ENCODE measurements at places on chromosomes 4 and X.

DNA sequence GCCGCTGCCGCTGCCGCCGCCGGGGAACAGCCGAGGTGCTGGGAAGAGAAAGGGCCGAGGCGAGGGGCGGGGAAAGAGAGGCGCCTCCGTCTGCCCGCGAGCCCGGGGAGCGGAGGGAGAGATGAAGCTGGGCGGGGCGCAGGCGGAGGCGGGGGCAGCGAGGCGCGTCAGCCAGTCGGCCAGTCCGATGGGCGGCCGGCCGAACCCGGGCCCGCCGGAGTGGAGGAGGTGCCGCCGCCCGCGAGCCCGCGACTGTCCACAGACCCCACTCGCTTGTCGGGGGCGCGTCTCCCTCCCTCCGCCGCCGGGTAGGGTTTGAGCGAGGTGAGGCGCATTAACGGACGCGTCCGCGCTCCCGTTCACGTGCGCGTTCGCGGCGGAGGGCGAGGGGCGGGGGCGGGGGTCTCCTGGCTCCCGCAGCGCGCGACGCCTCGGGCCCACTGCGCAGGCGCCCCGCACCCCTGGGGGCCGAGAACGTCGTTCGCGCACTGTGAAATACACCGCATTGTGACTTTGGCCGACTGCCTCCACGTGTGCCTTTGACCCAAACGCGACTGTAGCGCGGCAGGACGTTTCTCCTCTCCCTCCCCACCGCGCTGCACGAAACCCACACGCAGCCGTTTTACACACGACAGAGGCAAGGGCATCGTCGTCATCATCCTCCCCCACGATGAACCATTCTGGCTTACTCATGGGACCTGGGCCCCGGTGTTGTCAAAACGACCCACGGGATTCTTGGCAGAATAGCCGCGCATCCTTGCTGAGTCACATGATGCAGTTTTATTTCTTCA lies at the start of gene NUDT11:
Gene NUDT11 (minus strand): TSS at position 92 of the 791 bp plus-strand sequence. CDS start 148 bp downstream, outside the sequence.
- DNase-seq: no peak

- no peak for DNase-seq
Observed at GRCh38 chr4:26987191-26987590, 126.5 kb downstream of the STIM2 start.

GRCh38 chrX:17829566-17829965 lies 31.5 kb downstream of the RAI2 start:
- DNase-seq: no peak

DNA sequence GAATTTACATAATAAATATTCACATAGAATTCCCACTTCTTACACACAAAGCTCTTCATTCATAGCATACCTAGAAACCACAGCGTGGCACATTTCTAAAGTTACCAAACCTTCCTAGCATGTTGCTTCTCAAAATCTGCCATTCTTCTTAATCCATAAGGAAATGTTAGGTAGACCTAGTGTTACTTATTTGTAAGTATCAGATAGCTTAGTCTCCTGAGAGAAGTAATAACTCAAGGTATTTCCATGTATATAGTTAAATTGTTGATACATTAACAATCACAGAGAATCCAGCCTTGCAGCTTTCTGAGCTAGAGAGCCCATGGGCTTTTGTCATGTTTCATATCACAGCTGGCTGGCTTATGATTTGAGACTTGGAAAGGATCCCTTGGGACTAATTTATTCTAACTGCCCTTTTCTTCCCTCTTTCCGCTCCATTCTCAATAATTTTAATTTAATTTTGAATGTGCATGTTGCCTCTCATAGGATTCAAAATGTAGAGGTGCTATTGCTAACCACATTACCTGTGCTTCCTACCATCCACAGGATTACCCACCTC lies 17.6 kb downstream of the SH3RF1 start:
- DNase-seq: no peak

DNA sequence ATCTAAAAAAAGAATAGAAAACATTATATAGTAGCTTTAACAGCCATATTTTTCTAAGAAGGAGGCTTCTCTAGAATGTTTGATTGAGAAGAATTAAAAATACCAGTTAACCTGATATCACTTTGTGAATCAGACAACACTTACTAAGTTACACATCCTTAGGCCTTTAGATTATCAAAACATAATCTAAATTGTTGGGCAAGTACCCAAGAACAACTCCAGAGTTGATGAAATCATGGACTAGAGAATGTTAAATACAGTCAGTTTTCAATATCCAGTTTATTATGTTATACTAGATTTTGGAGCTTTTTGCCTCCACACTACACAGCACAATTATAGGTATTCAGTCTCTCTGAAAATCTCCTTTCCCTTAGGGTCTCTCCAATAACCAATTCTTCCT lies 39.6 kb downstream of the ARL13A start:
- DNase-seq: no peak

GRCh38 chrX:131565909-131566308 lies 22.0 kb downstream of the OR13H1 start:
- DNase-seq: no peak

DNA sequence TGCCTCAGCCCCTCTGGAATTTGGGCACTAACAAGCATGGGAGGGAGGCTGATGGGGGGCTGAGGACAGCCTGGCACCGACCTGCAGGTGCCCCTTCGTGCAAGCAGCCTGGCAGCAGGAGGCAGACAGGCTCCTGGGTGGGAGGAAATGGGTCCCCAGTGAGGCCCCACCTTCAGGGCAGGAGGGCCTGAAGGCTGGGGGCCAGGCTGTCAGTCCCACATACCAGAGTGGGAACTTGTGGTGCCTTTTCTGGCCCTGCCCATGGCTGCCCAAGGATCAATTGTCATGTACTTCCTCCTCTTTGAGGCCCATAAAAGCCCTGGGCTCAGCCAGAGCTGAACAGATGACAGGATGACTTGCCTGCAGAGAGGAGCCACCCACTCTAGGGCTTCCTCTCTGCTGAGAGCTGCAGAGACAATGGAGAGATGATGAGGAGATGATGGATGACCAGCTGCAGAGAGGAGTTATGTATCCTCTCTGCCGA lies 141.0 kb downstream of the PDHA2 start:
- DNase-seq: no peak

GRCh38 chr4:152626790-152627189 lies 53.0 kb downstream of the TMEM154 start:
- no peak for DNase-seq

- no peak for DNase-seq
Observed at GRCh38 chr4:39494354-39494753, 32.9 kb downstream of the UGDH start.
